Left lung (tissue), 14 donors: ENCODE measurements at places on chromosomes 11 and 22. TPM values are rescaled to one million over a fixed set of nuclear protein-coding genes. Genes with fewer than 3 reads are reported as not detected.

GRCh38 chr11:104328512-104328907 lies 164.6 kb upstream of the PDGFD start:
- no peak overlapping the region for H3K4me3 ChIP-seq
- H3K27me3 ChIP-seq = no peaks in the 10 kb centered on the region
- no peaks in the 10 kb centered on the region for H3K36me3 ChIP-seq

DNA sequence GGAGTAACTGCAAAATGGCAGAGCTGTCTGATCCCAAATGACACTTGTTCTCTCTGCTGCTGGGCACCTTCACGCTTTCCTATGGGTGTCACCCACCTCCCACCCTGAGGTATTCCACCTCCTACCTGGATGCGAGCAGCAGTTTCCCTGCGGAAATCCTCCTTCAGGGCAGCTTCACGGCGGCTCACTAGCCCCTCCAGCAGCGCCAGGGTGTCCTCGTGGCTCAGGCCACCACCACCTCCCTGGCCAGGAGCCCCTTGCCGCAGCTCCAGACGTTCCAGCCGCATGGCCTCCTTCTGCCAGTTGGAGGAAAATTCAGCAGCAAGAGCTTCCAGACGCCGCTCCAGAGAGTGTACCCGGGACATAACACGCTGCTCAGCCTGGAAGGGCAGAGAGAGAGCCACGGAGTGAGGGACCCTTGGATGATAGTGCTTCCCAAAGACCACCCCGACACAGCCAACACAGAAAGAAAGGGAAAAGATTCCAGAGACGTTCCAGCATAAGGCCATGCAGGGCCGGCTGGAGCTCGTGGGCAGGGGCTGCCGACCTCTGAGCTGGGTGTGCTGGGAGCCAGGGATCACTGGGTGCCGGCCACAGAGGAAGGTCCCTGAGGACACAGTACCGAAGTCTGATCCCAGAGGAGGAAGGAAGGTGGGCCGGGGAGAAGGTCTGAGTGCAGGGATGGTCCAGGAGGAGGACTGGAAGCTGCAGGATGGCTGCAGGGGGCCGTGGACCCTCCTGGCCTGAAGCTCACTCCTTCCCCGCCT lies 13.4 kb downstream of the SUN2 start:
- no peaks in the 10 kb centered on the region for H3K27me3 ChIP-seq
- H3K27ac ChIP-seq = no peak overlapping the region
- no peaks in the 10 kb centered on the region for H3K36me3 ChIP-seq
- no peak overlapping the region for H3K4me3 ChIP-seq

DNA sequence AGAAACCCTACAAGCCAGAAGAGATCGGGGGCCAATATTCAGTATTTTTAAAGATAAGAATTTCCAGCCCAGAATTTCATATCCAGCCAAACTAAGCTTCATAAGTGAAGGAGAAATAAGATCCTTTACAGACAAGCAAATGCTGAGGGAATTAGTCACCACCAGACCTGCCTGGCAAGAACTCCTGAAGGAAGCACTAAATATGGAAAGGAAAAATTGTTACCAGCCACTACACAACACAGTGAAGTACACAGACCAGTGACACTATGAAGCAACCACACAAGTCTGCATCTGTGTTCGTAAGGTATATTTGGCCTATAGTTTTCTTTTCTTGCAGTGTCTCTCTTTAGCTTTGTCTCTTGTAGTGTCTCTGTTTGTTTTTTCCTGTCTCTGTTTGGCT lies 29.0 kb downstream of the TMEM225 start:
- H3K36me3 ChIP-seq = no peaks in the 10 kb centered on the region
- no peak overlapping the region for H3K27ac ChIP-seq
- H3K4me1 ChIP-seq = no peaks in the 10 kb centered on the region
- no peaks in the 10 kb centered on the region for H3K27me3 ChIP-seq

DNA sequence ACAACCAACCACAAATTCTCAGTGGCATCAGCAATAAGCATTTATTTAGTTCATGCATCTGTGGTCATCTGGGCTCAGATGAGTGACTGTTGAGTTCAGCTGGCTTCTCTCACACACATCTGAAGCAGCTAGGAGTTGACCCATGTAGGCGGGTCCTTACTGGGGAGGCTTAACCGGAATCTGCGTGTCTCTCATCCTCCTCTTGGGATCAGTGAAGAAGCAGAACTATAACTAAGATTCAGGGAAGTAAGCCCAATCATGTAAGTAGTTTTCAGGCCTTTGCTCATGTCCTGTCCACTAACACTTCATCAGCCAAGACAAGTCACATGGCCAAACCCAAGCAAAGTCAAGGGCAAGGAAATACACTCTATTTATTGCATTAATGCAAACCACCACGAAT lies 236.2 kb downstream of the C11orf87 start:
- no peaks in the 10 kb centered on the region for H3K27me3 ChIP-seq
- no peaks in the 10 kb centered on the region for H3K4me1 ChIP-seq
- H3K4me3 ChIP-seq = no peak overlapping the region
- DNase-seq = no peak

Gene MISFA
- 14.3 TPM for polyA plus RNA-seq

Gene PDGFD
- polyA plus RNA-seq = 7.7 TPM
